ENCODE measurements at places on chromosomes 4 and X.

- DNase-seq: no peak
These were observed 45.2 kb upstream of the ENPP6 start for GRCh38 chr4:184262901-184263300.

DNA sequence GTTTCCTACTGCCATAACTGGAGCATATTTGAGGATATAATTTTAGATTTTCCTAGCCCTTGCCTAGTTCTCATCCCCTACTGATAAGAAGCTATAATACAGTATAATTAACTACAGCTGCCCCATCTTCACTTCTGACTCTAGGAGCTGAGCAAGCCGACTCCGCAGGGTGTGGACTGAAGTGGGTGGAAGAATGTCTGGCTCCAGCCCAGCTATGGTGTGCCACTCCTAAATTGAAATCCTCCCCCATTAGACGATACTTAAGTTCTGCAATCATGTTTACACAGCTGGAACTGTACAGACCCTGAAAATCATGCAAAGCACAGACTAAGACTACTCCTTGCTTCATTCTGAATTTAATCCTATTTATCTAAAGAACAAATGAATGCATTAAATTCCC, 93.1 kb downstream of the PCDH19 start:
- no peak for DNase-seq

- DNase-seq: no peak
These were observed 39.2 kb upstream of the MSMO1 start for GRCh38 chr4:165288226-165288625.

- DNase-seq: no peak
These were observed 609 bp downstream of the REPS2 start for GRCh38 chrX:16946971-16947562.

DNA sequence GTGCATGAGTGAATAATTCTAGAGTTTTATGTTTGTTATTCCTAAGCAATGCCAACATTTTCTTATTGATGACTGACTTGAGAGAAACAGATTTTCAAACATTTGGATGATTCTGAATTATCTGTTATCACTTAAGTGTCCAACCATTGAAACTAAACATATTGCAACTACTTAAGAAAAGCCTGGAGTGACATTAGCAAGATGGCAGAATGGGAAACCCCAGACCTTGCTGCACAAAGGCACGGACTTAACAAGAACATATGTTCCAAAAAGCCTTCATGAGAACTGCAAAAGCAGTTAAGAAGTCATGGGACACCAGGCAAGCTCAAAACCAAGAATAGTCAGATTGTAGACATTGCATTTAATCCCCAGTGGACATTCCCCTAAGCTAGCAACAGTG, 215.1 kb downstream of the DCHS2 start:
- DNase-seq: no peak

GRCh38 chrX:12954981-12955380, 19.9 kb upstream of the TMSB4X start:
- no peak for DNase-seq

DNA sequence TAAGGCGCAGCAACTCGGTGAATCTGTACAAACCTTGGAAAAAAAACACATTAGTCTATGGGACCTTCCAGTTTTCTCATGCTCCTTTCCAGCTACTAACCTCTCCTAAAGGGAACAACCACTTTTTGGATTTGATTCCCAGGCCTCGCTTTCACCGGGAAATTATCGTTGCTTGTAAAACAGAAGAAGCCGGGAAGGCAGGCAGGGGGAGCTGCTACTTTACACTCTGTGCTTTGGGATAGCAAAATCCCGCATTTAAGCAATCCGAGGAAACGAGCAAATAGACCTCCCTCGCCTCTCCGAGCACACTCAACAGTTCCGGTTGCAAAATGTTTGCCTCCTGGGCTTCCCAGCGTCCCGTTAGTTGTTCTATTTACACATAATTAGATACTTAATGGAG, 1.2 kb downstream of the CD38 start:
- no peak for DNase-seq

DNA sequence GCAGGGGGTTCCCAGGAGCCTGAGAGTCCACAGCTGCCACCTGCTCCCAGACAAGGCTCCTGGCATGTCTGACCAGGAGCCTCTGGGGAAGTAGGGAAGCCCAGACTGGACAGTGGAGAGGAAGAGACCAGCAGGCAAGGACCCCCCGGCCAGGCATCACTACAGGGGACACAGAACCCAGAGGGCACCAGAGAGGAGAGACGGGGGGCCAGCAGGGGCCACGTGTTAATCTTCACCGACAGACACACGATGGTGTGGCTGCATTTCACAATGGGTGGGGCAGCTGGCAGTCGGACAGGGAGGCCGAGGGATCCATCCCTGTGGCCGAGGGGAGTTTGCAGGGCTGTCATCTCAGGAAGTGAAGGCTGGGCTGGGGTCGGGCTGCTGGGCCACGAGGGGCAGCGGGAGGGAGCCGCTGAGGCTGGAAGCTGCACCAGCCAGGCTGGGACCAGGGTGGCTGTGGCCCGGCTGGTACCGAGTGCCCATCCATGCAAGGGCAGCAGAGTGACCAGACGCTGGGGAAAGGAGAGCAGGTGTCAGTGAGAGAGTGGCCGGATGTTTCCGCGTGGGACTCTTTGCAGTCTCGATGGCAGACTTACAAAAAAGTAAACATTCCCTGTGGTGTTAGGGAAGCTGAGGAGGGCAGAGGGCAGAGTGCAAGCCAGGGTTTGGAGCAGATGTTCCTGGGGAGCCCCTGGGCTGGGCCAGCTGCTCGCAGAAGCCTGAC, 4.7 kb downstream of the PDE6B start:
- DNase-seq: no peak

Measured in stimulated activated CD8-positive, alpha-beta memory T cell treated with anti-CD3 and anti-CD28 coated beads, Interleukin-4, amount 100 ng/mL, for 4 hours (primary cell).